ENCODE measurements at places on chromosomes 16 and 17. TPM values are rescaled to one million over a fixed set of nuclear protein-coding genes. Genes with fewer than 3 reads are reported as not detected.

GRCh38 chr17:52084176-52084575, 74.3 kb downstream of the CA10 start:
- no peak for DNase-seq

DNA sequence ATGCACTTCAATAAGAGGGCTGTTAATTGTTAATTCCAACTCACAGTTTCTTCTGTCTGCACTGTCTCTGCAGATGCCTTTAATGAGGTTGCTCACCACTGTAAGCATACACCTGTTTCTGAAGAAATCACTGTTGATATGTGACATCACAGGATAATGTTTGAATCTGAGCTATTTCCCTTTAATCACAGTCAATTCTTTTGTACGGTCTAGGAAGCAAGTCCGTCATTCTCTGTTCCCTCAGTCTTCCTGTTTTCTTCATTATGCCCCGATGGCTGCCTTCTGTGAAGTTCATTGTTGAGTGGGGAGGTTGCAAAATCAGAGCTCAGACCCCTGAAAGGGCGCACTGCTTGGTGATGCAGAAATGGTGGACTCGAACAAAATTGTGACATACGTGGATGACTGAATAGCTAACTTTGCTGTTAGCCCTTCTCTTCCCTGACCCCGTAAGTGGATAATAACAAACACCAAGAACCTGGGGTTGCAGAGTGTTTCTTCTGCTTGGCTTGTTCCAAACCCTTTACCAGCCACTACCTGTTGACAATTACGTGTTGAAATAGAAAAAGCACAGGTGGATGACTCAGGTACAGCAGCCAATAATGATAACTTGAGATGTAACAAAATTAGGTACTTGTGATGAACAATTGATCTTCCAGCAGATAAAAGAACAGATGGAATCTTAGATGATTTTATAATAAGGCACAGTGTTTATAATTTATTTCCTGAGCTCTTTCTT, 71.9 kb upstream of the AXIN2 start:
- DNase-seq: no peak

GRCh38 chr17:74123350-74123749, 80.1 kb upstream of the RPL38 start:
- no peak for DNase-seq

- DNase-seq: no peak
Measured at GRCh38 chr17:76791053-76791980, 53.4 kb downstream of the MFSD11 start.

- DNase-seq: no peak
Measured at GRCh38 chr16:11401161-11402050, 56.1 kb downstream of the RMI2 start.

DNA sequence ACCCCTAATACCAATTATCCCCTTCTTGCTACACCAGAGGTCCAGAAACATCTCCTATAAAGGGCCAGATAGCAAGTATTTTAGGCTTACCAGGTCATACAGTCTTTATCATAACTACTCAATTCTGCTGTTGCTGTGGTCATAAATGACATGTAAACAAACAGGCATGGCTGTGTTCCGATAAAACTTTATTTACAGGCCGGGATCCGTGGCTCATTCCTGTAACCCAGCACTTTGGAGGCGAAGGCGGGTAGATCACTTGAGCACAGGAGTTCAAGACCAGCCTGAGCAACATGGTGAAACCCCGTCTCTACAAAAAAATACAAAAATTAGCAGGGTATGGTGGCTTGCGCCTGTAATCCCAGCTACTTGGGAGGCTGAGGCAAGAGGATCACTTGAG, 12.3 kb downstream of the ASGR1 start:
- no peak for DNase-seq

- DNase-seq: no peak
Measured at GRCh38 chr17:57714665-57715180, 30.4 kb downstream of the CCDC182 start.

DNA sequence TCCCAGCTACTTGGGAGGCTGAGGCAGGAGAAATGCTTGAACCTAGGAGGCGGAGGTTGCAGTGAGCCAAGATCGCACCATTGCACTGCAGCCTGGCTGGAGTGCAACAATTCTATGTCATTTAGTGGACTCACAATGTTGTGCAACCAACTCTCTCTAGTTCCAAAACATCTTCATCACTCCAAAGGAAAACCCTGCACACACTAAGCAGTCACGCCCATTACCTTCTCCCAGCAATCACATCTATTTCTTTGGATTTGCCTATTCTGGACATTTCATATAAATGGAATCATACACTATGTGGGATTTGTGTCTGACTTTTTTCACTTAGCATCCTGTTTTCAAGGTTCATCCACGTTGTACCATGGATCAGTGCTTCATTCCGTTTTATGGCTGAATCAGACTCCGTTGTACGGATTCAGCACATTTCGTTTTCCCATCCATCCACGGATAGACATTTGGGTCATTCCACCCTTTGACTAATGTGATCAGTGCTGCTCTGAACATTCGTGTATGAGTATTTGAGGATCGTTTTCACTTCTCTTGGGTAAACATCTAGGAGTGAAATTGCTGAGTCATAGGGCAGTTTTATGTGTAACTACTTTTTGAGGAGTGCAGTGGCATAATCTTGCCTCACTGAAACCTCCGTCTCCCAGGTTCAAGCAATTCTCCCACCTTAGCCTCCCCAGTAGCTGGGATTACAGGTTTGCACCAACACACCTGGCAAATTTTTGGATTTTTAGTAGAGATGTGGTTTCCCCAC, 45.4 kb upstream of the EMP2 start:
- no peak for DNase-seq

DNA sequence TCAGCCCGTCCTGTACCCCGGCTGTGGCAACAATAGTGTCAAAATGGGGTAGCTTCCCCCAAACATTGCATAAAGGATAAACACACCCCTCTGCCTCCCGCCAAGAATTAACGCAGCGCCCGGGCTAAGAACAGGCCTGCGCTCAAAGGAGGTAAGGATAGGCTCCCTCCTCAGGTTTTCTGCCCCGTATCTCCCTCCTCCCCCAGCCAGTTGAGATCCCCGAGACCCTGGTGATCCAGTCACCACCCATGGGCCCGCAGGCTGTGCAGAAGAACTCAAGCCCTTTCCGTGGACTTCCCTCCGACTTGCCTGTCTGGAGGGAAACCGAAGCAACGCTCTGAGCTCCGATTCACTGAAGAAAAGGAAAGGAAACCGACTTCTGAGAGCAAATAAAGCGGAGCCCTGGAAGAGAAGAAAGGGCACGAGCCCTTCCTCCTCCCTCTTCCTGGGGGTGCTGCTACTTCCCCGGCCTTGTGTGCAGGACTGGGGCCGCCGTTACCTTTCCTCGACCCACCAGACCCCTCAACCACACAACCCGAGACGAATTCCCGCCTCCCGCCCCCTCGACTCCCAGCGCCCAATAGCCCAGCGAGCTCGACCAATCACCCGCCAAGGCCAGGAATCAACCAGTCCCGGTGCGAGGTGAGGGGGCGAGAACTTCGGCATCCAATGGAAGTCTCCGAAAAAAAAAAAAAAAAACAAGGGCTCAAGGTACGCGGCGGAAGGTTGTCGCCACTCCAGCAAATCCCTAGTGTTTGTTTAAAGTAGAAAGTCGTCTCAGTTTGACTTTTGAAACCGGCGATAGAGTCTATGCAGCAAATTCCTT, at the start of gene BRIP1:
TSS of gene BRIP1 (minus strand) at position 554 of the 826 bp plus-strand sequence. CDS start 1,989 bp downstream, outside the sequence.
- peak; percentile 98 for DNase-seq

DNA sequence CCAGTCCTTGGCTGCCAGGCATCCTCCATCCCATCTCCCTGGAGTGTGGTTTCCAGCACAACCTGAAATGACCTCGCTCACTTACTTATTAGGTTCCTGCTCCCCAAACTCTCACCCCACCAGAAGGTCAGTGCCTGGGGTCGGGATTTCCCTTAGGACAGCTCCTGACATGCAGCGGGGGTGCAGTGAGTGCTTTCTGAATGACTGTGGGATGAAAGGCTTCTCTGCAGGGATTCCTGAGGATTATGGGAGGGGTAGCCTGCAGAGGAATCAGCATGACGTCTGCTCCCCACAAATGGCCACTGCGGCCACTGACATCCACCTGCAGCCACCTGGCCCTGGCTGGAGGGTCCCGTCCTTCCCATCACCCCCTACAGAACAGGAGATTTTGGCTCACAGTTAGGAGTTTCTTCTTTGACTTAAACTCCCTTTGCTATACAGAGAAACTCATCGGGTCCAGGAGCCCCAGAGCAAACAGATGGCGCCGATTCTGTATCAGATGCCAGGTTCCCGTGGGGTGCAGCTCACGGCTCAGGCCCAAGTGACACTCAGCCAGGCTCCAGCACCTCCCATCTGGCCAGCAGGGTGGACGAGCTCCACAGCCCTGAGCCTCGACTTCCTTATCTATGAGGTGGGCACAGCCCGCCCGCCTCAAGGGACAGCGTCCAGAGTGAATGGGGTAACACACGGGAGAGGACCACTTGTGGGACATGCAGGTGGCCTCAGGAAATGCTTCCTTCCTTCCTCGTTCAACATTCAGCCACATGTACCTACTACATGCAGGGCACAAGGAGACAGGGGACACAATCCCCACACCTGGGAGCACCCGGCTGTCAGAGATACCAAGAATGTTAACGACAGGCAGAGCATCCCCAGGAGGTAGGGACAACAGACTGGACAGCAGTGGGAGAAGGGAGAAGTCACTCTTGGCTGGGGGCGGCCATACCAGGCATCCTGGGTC, 69.8 kb downstream of the RMI2 start:
- no peak for DNase-seq

DNA sequence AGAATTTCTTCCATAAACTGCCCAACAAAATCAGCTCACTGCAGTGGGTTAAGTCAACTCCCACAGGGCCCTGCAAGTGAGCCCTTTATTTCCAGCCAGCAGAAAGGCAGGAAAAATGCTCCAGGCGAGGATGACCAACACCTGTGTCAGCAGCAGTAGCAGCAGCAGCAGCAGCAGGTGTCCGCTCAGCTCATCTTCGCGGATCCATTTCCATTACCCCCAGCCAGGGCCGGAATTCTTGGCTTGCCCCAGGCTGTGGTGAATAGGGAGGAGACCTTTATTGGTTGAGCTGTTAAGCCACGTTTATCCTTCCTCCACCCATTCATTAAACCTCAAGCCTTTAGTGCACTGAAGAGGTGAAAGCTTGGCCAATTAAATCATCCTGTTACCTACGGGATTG, 46.2 kb downstream of the MARCHF10 start:
- no peak for DNase-seq

- DNase-seq: no peak
Measured at GRCh38 chr17:76087531-76087930, 8.5 kb downstream of the ZACN start.

GRCh38 chr16:81940781-81941560, 70.3 kb downstream of the SDR42E1 start:
- DNase-seq: no peak

GRCh38 chr17:30237296-30238002, 2.0 kb upstream of the SLC6A4 start:
- DNase-seq: no peak

DNA sequence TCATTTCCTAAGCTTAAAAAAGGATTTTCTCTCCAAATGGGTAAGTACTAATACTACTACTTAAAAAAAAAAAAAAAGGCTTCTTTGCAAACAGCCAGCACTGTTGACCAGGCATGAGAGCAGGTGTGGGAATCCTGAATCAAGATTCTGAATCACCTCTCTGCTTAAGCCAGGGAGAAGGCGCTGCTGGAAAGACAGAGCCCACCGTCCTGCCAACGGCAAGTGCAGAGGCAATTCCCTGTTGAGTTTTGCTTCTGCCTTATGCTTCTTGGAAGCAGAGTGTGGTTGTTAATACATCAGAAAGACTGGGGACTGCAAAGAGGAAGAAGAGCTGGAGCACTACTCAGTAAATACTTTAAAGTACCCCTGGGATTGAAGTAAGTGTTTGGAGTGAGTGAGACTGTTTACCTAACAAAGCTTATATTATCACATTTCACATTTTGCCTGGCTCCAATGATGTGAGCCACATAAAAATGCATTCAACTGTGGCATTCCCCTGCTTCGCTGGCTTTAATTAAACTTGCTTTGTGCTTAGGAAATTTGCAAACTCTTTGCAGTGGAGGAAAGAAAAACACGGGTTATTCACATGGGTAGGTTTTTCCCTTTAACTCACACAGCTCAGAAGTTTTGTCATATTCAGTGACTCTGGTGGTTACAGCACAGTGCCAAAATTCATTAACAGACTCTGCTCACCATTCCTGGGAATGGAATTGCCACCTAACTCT, 86.0 kb upstream of the KIF2B start:
- no peak for DNase-seq

- DNase-seq: no peak
Measured at GRCh38 chr17:54626146-54626703, 274.4 kb upstream of the TOM1L1 start.

DNA sequence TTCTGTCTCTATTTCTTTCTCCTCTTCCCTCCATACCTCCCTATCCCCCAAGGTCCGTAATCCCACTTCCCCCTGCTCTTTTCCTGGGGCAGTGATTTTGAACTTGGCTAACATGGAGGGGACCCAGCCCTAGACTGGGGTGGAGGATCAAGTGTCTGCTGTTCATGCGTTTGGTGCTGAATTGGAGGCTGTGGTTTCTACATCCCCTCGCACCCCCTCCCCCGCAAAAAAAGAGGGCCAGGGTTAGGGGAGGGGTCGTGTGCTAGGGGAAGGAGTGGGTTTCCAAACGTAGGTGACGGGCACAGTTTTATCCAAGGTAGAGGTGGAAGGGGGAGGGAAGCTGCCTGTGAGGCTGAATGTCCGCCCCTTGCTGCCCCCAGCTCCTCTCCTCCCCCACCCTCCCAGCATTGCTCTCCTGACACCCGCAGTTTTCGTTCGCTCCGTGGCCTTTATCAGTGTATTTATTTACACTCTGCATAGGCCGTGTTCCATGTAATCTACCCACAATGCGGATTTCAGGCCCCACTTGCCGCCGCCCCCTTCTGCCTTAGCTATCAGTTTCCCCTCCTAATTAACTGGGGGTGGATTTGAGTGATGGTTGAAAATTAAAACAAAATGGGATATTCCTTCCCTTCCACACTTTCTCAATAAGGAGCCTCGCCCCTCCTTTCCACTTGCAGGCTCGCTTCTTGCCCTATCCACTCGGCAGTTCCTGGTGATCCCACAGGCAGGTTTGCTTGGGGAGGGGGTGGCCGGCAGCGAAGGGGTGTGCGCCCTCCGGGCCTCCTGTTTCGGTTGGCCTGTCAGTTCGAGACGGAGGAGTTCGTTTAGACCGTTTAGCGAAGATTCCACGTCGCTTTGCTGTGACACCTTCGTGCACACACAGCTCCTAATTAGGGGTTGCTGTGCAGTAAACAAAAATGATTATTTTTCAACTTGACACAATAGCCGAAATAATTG, 2.0 kb downstream of the GNAO1 start:
- no peak for DNase-seq

Gene MAPT
- total RNA-seq: 0.14 TPM

Gene MYO15A
- total RNA-seq: 1.3 TPM

Gene TMEM208
- total RNA-seq: 19.5 TPM

Gene SLC35G6
- not detected for total RNA-seq

Gene CACNG1
- total RNA-seq: not detected

Gene CHST6
- total RNA-seq: not detected

Gene PRSS8
- total RNA-seq: not detected

Gene SNTB2
- total RNA-seq: 43.3 TPM

Measured in Karpas-422 (cell line).